Activated T-cell treated with anti-CD3 and anti-CD28 coated beads, Interleukin-2, amount 50 U/mL, for 72 hours (primary cell): ENCODE measurements at places on chromosomes 11 and 22.

- no peak for DNase-seq
Observed at GRCh38 chr11:3036419-3036818, 20.8 kb downstream of the CARS1 start.

- DNase-seq = no peak
Observed at GRCh38 chr11:77109236-77110019, 6.8 kb downstream of the OMP start.

- DNase-seq = no peak
Observed at GRCh38 chr11:123238297-123238696, 43.2 kb upstream of the CLMP start.

- DNase-seq = no peak
Observed at GRCh38 chr11:126090452-126090851, 27.8 kb upstream of the CDON start.

- DNase-seq = peak; percentile 59
Observed at GRCh38 chr11:1202776-1203504, 19.9 kb upstream of the MUC5B start.
